ENCODE measurements at places on chromosomes 2 and 18.
A peak's percentile ranks its signal among the peaks of the same experiment; 100 is the strongest.

DNA sequence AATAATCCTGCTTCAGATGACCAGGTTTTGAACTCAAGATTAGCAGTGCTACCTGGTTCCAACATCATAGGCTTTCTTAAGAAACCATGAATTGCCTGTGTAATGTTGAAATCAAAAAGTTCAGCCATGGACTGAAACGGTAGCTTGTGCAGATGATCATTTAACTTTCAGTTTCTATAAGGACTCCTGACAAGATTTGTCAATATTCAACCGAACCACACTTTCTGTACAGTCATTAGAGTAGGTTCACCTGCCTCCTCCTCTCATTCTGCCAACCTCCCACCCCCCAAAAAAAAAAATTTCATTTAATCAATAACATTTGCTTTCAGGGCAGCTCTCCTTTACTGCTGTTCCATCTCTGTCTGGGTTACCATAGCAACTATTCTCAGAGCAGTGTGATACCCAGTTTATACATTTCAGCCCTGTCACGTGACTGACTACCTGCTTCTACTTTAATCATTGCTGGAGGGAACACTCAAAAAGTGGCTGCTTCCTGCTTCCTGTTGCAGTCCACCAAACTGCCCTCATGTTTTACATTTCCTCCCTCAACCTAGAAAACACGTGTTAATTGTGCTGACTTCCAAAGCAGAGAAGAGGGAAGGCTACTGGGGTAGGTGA, 275.5 kb downstream of the SS18 start:
- DNase-seq = no peak

GRCh38 chr2:70490381-70490780, 63.2 kb downstream of the TGFA start:
- no peak for DNase-seq

- no peak for DNase-seq
Observed at GRCh38 chr2:67389286-67389685, 7.8 kb upstream of the ETAA1 start.

DNA sequence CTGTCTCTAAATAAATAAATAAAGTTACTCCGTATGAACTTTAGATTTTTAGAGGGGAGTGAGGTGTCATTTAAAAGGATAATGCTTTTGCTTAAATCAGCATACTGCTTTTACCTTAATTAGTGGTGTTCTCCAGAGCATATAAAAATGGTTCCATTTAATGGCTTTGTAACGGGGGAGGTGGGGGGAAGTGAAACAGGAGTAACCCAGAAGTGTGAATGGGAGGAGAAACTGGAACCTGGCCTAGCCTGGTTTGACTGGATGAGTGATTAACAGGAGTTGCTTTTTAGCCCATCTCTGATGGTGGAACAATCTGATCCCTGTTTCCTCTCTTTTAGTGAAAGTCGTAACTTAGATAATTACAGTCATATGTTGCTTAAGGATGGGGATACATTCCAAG, 1.6 kb downstream of the CNDP2 start:
- DNase-seq = peak; percentile 38

- DNase-seq = peak; percentile 29
Observed at GRCh38 chr2:66508484-66509071, 73.7 kb downstream of the MEIS1 start.

DNA sequence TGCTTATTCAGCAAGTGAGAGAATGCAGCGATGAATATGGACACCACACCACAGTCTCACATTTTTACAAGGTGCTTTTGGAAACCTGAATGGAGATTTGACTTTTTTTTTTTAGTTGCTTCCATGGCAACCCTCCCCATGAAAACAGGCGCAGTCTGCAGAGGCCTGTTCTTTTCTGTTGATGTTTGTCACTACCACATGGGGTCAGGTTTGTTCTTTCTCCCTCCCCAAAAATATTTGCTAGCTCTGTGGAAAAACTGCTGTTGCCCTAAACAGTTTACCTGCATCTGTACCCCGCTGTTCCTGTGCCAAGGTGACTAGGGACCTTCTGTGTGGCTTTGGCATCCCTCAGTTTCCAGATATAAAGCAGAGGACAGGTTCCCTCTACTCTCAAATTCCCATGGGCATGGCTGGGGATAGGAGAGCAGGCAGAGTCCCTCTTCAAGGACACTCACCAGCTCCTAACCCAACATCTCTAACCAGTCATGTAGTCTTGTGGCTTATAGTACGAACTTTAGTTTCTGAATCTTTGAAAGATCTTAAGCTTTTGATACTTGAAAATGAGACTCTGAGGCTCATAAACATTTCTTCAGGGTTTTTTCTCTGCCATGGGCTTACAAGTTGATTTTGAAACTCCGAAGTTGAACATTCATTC, 14.7 kb upstream of the MAPRE2 start:
- DNase-seq = no peak

- DNase-seq = no peak
Observed at GRCh38 chr18:49936821-49937220, 123.5 kb upstream of the ACAA2 start.

DNA sequence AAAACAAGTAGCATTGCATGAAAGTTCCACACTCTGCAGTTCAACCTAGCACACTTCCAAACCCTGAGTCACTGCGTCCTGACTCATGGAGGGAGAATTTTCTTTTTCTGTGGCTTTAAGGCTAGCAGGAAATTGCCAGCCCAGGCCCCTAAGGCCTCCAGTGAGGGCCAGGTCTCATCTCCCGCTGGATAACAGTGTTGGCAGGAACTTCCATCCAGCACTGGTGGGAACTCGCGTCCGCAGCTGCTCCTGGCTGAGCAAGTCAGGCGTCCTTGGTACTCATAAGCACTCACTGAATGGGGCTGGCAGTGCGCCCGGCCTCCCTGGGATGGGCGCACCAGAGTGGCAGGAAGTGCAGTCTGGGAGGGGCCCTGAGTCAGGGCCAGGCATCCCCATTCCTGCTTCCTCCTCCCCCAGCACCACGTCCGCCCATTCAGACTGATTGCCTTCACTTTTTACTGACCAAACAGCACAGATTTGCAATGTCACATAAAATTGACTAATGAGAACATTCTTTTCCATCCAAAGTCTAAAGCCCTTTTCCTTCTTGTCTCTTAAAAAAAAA, 14.3 kb downstream of the MALL start:
- DNase-seq = peak; percentile 90

DNA sequence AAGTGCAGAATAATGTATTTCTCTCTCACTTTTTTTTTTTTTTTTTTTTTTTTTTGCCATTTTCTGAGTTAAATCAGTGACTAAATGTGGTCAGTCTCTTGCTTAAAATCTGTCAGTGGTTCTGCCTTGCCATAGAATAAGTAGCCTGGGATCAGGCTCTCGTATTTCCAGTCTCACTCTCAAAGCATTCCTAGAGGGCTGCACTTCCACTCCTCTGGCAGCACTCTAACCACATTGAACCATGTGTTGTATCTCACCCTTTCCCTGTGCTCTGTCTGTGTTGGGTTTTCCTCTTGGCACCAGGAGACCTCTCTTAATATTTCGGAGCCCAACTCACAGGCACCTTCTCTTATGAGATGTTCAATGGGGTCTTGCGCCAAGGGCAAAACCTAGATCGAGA, 304.4 kb downstream of the CTNNA2 start:
- DNase-seq = no peak

DNA sequence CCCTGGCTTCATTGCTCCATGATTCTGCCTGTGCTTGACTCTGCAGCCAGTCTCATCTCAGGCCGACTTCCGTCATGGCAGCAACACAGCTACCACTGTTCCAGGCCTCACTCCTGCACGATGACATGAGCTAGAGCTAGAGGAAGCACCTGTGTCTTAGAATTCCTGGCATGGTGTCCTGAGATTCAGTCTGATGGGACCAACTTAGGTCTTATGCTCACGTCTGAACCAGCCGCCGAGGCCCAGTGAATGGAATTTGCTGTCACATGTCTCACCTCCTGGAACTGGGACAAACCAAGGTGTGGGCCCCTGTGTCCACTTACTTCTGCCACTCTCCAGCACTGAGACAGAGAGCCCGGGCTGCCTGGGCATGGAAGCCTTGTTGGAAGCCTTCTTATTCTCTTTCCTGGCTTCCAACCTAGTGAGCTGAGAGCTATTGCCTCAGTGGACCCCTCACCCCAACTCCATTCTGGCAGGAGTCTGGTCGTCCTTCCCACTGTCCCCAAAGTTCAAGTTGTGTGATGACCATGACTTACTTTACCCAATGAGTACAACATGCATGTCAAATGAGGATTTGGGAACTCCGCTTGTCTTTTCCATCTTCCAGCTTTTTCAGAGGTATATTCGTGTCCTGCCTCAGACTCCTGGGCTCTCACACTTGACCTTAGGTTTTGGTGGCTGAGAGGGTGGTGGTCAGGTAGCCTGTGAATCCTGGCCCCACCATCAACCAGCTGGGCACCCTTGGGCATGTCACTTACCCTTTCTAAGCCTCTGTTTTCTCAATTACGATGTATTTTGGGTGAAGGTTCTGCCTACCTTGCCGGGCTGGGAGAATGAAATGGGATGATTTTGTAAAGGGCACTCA, 39.1 kb upstream of the HS6ST1 start:
- no peak for DNase-seq

DNA sequence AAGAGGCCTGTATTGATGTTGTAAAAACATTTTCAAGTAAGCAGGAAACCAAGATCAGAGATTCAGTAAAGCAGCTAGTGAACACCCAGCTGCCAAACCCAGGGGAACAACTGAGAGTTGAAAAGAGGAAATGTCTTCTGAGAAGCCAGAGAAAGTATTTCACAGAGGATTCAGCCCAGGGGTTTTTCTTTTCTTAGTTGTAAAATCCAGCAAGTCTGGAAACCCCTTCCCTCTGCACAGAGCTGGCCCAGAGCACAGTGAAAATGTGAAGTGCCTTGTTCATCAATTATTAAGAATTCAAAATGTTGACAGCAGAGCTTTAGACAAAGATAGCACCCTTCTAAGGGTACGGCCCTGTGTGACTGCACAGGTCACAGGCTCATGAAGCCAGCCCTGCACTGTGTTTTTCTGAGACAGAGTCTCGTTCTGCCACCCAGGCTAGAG, 28.4 kb downstream of the AFF3 start:
- peak; percentile 56 for DNase-seq

GRCh38 chr2:232304236-232304635, 74.3 kb upstream of the ALPP start:
- DNase-seq = no peak

DNA sequence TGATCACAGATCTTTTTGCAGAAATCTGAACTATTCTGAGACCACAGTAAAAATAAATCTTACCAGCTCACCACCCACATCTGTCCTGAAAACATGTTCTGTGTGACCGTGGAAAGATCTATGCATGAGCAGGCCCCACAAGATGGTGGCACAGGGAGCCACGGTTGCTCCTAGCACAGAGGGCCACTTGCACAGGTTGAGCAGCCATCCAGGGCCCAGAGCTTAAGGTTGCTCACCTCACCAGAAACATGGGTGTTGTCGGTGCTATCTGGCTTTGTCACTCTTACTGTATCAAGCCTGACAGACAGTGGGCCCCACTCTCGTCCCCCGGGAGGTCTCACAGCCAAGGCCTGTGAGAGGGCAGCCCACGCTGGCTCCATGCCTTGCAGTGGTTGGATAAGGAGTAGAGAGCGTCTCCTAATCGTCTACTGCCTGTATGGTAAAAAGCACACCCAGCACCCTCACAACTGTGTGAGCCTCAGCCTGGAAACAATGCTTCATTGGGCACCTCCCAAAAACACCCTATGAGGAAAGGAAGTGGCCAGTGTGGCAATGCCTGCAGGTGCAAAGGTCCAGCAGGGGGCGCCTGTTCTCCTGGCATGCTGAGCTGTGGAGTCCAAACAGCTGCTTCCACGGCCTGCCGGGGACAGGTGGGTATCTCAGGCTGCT, 19.6 kb downstream of the TUBB6 start:
- peak; percentile 87 for DNase-seq

GRCh38 chr2:231711677-231712450, 3.5 kb downstream of the PTMA start:
- no peak for DNase-seq

- no peak for DNase-seq
Observed at GRCh38 chr2:172919732-172920131, 155.9 kb upstream of the MAP3K20 start.

DNA sequence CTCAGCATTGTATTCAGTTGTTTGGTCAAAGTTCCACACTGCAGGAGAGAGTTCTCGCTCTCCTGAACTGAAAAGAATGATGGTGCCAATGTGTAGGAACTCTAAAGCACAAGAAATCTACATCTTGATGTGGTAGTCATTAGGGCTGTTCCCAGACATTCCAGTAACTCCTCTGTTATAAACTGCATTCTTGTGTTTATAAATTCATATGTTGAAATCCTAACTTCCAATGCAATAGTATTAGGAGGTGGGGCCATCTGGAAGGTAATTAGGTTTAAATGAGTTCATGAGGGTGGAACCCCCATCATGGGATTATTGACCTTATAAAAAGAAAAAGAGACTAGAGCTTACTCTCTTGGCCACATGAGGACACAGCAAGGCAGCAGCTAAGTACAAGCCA, 239.6 kb downstream of the CDH20 start:
- no peak for DNase-seq

- DNase-seq = no peak
Observed at GRCh38 chr2:189530965-189531637, 49.5 kb downstream of the SLC40A1 start.

GRCh38 chr18:7872569-7872968, 305.5 kb downstream of the PTPRM start:
- no peak for DNase-seq

GRCh38 chr2:240208096-240208495, 67.6 kb upstream of the OTOS start:
- no peak for DNase-seq

- DNase-seq = no peak
Observed at GRCh38 chr18:54590945-54591344, at the start of gene DYNAP. DYNAP (plus strand) TSS chr18:54591245; CDS start chr18:54591283, 38 bp downstream.

DNA sequence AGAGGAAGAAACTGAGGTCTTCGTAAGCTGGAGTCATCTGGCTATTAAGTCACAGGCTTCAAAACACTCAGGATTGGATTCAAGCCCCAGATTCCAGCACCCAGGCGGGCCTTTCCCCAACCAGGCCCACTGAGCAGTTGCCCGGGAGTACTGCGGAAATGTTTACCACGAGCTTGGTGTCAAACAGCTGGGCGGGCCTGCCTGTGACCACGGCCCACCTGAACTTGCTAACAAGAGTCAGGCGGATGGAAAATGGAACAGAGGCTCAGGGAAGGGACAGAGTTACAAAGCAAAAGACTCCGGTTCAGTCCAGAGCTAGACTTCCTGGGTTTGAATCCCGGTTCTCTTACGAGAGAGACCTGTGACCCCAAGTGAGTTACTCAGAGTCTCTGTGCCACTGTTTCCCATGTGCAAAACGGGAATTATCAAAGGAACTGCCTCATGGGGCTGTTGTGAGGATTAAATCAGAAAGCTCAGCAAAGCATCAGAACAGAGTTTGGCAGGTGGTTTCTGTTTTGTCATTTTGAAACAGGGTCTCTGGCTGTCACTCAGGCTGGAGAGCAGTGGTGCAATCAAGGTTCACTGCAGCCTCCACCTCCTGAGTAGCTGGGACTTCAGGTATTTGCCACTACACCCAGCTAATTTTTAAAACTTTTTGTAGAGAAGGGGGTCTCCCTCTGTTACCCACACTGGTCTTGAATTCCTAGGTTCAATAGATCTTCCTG, 49.0 kb upstream of the TFCP2L1 start:
- no peak for DNase-seq

GRCh38 chr2:190740449-190740848, 91.6 kb downstream of the NAB1 start:
- DNase-seq = no peak
